ENCODE measurements at places on chromosomes 5 and 9.

DNA sequence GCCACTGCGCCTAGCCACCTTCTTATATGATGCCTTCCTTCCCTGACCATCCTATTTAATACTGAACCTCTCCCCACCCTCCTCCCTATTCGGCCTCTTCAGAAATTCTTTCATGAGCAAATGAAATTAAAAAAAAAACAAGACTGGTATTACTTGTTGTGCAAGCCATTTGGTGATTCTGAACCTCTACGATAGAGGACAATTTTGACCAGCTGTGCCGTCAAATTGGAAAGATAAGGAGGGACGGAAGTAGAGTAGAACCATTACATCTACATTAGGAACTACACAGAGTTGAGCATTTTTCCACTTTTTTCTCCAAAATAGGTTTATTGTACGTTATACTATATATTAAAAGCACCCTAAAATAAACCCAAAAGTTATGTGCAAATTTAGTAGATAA, 2.9 kb downstream of the DHX29 start:
- no peak for DNase-seq

GRCh38 chr5:40494631-40495236, 185.0 kb upstream of the PTGER4 start:
- no peak for DNase-seq

- DNase-seq = peak; percentile 59
These were observed 680.8 kb downstream of the CETN3 start for GRCh38 chr5:89728750-89729149.

DNA sequence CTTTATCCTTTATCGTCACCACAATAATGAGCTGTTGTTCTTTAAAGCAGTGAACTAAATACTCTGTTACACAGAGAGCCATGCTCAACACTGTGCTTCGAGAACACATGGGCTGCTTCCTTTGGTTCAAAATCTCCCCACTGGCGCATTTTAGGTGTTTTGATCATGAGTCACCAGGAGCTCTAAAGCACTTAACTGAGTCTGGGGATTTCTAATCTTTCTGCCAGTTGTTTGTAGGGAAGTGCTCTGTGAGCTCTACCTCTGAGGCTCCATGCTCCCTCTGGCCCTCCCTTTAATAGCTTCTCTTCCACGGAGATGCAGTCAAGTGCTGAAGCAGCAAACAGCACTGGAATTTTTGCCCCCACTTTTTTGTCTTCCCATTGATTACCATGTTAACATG, 17.0 kb downstream of the ERAP2 start:
- peak; percentile 83 for DNase-seq

DNA sequence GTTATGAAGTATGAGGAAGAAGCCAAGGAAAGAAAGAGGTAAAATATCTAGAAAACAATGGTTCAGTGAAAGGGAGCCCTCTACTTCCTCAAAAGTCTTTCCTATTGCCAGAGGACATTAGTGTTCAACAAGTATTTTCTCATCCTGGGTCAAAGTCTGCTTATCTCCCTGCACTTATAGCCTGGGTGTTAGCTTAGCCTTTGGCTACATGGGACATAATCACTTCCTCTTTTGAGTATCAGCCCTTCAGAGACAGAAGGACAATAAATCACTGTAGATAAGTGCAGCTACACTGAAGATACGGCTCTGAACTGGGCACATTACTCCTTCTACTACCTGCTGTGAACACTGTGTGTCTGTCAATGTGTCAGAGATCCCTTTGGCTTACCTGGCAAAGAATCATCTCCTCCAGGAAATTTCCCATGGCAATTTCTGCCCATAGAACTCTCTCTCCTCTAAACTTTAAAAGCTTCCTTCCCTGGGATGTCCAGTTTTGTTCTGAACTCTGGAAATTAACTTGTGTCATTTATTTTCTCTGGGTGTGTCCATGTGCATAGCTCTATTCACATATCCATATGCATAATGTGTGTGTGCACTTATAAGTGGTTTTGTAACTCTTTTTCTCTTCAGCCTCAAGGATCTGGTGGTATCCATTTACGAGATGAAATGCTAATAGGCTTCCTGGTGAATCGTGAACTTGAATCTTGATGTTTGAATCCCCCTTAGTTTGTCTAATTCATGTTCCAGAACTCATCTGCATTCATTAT, 30.0 kb upstream of the RECK start:
- DNase-seq = no peak

DNA sequence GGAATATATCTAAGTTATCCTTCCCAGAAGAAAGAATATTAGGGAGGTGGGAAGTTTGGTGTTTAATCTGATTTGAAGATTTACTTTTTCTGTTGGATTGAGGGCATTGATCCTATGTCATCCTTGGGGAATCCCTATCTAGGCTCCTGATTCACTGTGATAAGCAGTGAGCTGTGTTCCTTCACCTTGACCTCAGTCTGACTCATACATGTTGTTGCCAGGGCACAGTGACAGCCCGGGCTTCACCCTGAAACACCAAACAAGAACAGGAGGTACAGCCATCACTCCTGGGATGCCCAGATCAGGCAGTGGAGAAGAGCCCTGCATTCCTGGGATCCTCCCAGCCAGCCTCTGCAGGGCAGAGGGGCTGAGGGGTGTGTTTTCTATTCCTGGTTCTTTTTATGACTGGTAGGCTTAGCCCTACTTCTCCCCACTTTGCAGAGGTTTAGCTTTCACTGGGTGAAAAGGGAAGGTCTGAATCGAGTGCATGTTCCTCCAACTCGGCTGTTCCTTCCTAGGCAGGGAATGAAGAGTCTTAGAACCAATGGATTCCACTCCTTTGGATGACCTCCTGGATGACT, 3.1 kb upstream of the FAM53C start:
- DNase-seq = no peak

GRCh38 chr9:133247632-133248031, 27.4 kb downstream of the ABO start:
- DNase-seq = no peak

- DNase-seq = no peak
These were observed 71.1 kb downstream of the PRKACG start for GRCh38 chr9:68942790-68943189.

DNA sequence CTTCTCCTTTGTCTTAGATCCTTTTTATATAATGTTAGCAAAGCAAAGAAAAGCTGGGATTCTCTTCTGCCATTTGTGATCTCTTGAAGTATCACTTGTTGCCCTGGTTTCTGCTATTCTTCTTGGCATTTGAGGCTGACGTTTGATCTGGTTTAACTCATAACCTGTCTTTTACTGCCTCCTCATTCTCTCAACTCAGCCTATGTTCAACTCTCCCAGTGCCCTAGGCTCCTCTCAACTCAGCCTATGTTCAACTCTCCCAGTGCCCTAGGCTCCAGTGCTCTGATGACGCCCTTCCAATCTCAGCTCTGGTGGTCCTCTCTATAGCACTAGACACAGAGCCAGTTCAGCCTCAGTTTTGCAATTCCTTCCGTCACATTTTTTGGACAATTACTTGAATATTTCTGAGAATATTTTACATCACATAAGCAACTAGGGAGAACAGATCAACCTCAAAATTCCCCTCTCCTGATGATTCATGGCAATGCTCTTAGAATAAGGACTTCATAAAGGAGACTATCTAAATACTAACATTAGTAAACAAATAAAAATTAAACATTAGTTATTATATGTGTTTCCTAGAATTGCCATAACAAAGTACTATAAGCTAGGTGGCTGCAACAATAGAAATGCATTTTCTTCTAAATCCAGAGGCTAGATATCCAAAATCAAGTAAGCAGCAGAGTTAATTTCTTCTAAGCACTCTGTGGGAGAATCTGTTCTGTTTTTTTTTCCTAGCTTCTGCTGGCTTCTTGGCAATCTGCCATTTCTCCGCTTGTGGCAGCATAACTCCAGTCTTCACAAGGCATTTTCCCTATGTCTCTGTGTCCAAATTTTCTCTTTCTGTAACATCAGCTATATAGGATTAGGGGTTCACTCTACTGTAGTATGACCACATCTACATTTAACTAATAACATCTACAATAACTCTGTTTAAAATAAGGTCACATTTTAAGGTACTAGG, 662.1 kb upstream of the FTMT start:
- peak; percentile 72 for DNase-seq

GRCh38 chr5:73482383-73483136, 15.7 kb upstream of the BTF3 start:
- peak; percentile 64 for DNase-seq

DNA sequence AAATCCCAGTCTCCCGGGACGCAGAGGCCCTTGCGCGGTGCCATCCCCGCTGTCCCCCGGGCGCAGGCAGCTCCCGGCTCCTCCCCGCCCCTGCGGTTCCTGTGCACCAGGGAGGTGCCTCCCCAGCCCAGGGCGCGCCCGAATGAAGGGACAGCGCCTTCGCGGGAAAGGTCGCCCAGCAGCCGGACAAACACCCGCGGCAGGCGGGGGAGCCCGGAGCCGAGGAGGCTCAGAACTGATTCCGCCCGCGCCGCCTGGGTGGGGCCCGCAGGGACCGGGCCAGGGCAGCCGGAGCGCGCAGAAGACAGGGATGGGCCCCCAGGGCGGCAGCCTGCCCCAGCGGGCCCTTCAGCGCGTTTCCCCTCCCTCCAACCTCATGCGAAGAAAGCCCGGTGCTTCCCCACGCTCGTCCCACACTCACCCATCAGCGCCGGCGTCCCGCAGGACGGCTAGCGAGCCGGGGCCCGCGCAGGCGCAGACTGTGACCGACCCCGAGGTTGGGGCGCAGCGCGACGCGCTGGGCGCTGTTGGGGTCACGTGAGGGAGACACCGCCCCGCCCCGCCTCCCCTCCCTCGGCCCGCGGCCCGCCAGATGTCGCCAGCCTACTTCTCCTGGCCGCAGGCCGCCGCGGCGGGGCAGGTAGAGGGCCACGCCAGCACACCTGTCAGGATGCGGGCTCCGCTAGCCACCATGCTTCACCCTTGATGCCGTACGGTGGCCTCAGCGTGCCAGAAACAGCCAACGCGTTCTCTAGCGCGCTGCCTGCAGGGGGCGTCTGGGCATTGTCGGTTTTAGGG, at the start of gene SLC25A51:
SLC25A51 (minus strand) TSS at position 481 of the 798 bp plus-strand sequence. CDS start 15,577 bp downstream, outside the sequence.
- DNase-seq = peak; percentile 93

DNA sequence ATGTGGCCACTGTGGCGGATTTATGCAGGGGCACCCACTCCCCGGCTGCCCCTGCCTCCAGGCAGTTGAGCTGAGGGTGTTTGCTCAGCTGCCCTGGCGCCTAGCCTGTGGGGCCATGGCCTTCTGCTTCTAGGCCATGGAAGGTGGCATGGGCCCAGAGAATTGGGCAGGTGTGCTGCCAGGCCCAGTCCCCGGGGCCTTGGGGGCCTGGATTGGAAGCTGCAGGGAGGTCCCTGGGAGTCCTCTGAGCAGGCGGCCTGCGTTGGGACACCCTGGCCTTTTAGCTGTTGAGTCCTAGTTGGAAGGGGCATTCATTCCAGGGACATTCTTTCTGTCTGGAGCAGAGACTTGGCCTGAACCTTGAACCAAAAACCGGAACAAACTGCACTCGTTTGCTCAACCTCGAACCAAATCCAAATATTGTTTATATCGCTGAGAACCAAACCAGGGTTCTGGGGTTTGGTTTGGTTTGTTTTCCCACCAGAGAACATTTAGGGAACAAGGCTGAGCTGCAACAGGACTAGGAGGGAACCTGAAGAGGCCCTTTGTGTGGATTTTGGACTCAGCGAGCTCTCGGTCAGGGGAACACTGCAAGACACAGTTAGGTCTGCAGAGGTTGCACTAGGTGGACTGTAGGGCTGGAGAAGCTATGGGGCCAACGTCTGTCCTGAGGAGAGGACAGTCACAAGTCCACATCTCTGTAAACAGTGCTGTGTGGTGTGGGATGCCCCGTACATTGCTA, 116.8 kb downstream of the BOD1 start:
- DNase-seq = no peak

DNA sequence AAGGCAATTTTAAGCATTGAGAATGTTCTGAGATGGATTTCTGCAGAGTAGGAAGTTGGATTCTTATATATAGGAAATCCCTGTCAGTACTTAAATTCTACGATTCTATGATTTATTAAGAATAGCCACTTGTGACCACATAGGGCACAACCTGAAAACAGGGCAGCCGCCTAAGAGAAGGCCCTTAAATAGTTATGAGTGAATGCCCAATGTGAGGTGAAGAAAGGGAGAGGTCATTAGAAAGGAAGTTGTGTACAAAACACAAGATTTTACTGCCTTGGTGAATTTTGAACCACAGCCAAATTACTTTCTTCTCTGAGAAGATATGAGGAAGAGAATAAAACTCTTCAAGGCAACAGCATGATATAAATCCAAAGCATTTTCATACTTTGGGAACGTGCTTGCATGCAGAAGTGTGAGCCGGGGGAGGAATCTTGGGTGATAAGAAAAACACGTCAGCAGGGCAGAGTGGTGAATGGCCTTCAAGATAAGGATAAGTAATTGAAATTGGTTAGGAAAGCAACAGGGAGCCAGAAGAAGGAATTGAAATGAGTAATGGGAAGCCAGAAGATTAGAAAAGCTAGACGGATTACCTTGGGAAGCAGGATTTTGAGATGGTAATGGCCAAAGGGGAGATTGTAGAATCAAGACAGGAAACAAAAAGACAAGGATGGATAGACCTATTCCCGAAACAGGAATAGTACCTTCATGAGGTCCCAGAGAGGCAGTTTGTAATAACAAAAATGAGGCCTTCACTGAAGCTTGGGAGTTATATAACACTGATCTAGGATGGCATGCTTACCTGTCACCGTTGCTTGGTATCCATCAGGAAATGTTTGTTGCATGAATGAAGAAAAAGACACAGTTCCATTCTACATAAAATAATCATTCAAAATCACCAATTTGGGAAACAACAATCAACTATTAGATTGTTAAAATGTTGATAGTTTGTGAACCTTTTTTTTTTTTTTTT, 244.3 kb downstream of the PDE4D start:
- peak; percentile 39 for DNase-seq

GRCh38 chr5:75640826-75641225, 29.6 kb downstream of the ANKDD1B start:
- DNase-seq = peak; percentile 16

DNA sequence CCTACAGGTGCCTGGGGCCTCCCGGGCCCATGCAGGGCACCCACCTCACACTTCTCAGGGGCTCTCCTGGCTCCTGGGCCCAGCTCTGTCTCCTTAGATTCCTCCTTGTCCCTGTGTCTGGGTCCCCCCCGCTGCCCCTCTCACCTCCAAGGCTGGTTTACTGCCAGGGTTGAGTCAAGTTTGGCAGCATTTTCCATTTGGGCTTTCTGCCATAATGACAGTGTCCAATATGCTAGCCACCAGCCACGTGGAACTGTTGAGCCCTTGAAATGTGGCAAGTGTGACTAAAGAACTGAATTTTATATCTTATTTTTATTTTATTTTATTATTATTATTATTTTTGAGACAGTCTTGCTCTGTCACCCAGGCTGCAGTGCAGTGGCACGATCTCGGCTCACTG, 1.9 kb downstream of the TTC16 start:
- no peak for DNase-seq

DNA sequence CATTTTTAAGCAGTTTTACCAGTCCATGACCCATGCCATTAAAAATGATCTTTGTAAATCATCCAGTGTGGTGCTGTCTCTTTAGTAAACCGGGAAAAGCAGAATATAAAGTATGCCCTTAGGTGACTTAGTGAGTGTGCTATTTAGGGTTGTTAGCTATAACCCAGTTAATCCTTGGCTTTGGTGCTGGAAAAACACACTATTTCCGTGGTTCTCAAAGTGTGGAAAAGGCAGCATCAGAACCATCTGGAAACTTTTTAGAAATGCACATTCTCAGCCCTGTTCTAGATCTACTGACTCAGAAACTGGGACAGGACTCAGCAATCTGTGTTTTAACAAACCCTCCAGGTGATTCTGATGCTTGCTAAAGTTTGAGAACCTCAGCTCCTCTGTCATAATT, 123.6 kb upstream of the ZNF608 start:
- peak; percentile 15 for DNase-seq
